ENCODE measurements at places on chromosomes 16 and 17.

DNA sequence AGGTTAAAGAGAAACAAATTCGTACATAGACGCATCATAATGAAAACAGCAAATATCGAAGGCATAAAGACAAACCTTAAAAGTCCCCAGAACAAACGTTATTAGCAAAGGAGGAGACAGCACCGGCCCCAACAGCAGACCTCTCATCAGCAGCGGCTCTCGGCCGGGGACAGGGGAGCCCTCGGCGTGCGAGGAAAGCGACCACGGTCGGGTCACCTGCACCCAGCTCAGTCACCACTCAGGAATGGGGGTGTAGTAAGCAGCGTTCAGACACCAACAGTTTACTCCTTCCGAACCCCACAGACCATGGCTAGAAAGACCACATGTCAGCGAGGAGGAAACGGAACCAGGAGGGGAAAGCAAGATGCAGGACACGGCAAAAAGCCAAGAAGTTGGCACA lies 109.3 kb upstream of the CHMP6 start:
- DNase-seq: no peak

- no peak for DNase-seq
These were observed 11.5 kb downstream of the FLII start for GRCh38 chr17:18246880-18247612.

DNA sequence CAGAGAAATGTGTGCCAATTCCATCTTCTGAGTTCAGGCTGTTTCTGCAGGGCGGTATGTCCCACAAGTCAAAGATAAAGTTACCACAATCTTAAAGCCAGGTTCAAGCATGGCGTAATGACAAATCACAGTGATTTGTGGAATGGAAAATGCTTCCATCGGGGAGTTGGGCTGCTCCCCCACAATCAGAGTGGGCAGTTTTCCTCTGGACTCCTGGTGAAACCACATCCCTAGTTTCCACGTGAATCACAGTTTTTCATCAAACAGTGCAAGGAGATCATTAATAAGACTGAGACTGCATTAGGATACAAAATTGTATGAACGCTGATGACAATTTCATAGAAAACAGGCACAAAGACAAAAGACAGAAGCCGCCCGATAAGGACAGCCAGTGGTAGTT lies 3.6 kb downstream of the LITAF start:
- no peak for DNase-seq

- no peak for DNase-seq
These were observed 27.7 kb upstream of the CRHR1 start for GRCh38 chr17:45756266-45756991.

- no peak for DNase-seq
These were observed 12.2 kb upstream of the CLEC18C start for GRCh38 chr16:70161350-70161749.

DNA sequence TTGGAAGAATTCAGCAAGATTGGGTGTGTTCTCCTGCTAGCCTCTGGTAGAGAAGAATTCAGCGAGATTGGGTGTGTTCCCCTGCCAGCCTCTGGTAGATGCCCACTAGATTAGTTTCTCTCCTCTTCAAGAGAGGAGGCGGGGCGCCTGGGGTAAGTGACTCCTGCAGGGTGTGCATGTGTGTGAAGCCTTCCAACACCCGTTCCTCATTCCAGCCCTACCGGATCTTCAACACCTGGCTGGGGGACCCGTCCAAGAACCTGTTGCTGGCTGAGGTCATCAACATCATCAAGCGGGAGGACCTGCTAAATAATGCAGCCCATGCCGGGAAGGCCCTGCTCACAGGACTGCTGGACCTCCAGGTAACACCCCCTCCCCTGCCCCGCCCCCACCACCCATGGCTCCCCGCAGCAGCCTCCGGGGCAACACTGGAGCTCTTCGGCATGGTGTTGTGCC lies 21.3 kb downstream of the TMEM186 start:
- DNase-seq: no peak

Measured in cerebellar cortex (tissue), 1 donor.